ENCODE measurements at places on chromosomes 2 and 18.

- no peak for DNase-seq
Observed at GRCh38 chr2:191215666-191216065, 29.5 kb upstream of the MYO1B start.

DNA sequence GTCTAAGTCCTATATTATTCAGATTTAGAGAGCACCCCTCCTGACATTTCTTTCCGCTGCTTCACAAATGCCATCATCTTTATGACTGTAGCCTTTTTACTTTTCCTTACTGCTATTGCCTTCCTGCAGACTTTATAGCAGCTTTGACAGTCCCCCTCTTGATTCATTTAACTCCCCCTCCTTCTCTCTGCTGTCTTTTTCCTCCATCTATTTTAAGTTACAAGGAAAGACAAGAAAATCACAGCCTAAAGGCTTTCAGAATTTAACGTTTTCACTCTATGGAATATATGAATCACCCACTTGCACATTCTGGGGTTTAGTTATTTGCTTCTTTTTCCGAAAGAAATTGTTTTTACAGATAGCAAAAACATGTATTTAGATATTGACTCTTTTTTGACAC, 183.4 kb upstream of the SETBP1 start:
- DNase-seq = no peak

DNA sequence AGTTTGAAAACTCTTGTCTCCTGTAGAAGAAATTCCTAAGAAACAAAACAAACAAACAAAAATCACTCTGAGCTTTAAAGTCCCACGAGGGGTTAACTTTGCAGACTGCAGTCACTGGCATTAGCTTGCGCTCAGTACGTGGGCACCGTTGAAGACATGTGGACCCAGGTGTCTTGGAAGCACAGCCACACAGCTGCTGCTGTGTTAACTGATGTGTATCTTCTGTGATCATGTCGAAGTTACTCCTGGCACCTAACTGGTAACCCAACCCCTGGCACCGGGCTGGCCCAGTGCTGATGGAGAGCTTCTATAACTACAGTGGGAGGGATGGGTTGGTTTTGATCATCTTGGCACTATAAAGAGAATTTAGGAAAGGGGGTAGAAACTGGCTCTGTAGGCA, 51.6 kb upstream of the FHL2 start:
- no peak for DNase-seq

DNA sequence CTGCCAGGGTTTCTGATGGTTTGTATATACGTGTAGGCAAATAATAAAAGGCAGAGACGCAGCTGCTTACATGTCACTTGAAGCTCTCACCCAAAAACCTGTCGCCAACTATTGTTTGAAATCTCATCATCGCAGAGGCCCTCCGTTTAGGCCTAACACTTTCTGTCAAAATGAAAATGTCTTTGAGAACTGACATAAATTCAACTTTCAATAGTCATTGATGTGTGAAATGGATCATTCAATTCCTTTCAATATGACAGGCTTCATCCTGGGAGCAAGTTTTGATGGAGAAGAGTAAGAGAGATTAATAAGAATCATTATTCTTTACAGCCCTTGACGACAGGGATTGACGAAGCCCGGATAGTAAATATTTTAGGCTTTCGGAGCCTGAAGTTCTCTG, 2.7 kb downstream of the ACTG2 start:
- no peak for DNase-seq

DNA sequence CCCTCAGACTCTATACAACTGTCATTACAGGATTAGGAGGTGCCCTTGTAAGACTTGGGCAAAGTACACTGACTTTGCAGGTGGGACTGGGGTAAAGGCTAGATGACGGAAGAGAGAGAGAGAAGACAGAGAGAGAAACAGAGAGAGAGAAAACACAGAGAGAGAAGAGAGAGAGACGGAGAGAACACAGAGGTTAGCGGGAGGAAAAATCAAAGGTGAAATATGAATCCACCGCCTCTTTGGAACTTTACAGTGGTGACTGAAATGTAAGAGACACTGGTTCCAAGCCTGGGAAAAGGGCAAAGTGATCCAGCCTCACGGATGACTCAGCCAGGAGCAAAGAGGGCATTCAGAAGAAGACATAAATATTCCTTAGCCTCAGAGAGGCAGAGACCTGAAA, 25.1 kb upstream of the CAB39 start:
- DNase-seq = no peak

DNA sequence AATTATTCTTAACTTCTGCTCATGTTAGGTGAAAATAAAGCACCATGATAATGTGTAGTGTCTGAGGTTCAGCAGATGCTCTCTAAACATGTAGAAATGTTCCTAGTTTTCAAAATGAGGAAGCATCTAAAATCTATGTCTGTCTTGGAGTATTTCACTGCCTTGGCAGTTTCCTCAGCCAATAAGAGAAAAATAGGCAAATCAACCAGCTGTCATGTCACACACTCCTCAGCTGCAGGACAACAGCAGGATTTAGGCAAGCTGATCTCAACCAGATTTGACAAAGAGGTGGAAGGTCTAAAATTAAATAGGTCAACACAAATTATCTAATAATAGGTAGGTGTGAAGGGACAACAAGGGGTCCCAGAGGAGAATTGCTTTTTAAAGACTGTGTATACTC, 164.1 kb upstream of the BOD1L2 start:
- DNase-seq = no peak

GRCh38 chr2:10482913-10483312, 34.8 kb upstream of the ODC1 start:
- no peak for DNase-seq

DNA sequence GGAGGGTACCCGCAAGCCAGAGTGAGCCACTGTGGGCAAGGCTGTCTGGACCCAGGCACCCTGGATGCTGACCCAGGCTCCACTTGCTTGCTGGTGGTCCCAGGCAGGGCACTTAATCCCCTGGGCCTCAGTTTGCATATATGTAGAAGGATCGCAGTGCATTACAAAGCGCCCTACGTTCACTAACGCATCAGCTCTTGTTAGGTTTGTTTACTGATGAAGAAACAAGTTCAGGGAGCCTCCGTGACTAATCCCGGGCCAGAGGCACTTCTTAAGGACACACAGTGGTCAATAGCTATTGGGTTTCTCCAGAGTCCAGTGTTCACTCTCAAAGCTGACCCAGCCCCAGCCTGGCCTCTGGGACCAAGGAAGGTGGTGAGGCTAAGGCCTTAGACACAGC, 70.2 kb downstream of the LBH start:
- DNase-seq = no peak

- no peak for DNase-seq
Observed at GRCh38 chr2:176704282-176704858, 435.1 kb downstream of the MTX2 start.

- DNase-seq = peak; percentile 26
Observed at GRCh38 chr18:13464432-13465123, 246.0 kb downstream of the LDLRAD4 start.

GRCh38 chr18:6719910-6720683, 9.4 kb upstream of the ARHGAP28 start:
- no peak for DNase-seq

GRCh38 chr2:3186766-3187165, 190.9 kb downstream of the EIPR1 start:
- DNase-seq = no peak

- no peak for DNase-seq
Observed at GRCh38 chr2:235639428-235639773, 145.6 kb downstream of the AGAP1 start.

DNA sequence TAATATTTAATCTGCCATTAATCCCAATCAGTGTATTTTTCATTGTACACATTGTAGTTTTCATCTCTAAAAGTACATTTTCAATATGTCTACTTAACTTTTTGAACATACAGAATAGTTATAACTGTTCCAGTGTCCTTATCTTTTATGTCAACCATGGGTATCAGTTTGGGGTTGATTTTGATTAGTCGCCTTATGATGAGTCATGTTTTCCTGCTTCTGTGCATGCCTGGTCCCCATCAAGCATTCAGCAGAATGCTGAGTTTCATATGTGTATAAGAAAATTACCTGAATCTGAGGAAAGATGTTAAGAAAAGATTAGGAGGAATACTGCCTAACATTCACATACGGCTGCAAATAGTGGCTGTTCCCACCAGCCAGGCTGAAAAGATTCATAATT, 17.7 kb downstream of the SPDYA start:
- no peak for DNase-seq

DNA sequence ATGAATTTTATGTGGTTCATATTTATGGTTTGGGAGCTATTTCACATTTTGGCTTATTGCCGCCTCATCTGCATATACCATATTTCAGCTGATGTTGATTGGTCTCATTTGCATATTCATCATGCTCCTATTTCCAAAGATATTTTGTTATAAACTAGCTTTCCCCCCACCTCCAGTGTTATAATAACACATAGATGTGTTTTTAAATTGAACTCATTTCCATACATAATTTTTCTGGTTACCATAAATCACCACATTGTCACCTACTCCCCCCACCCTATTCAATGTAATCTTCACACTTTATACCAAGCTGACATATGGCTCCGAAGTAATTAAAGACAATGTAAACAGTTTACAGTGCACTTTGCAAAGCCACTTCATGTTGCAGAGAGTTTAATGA, 101.2 kb downstream of the FSHR start:
- no peak for DNase-seq

DNA sequence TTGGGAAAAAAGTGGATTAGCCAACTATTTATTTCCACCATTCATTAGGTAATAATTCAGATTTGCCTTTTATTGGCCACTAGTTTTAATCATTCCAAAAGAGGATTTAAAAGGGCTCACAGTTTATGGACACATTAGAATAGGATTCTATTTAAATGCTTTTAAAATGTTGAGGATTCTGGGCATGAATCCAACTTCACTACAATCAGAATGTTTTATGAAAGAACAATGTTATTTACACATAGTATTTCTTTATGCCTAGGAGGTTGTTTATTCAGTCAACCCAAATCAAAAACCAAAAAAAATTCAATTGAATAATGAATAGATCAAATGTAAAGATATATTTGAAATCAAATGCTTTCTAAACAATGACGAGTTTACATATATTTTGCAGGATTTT, 232.2 kb downstream of the GULP1 start:
- no peak for DNase-seq

GRCh38 chr2:126843081-126843480, 55.6 kb upstream of the TEX51 start:
- DNase-seq = no peak

GRCh38 chr2:137838255-137839092, 125.8 kb upstream of the HNMT start:
- no peak for DNase-seq

- no peak for DNase-seq
Observed at GRCh38 chr18:76958692-76959341, 136.5 kb downstream of the ZNF236 start.

DNA sequence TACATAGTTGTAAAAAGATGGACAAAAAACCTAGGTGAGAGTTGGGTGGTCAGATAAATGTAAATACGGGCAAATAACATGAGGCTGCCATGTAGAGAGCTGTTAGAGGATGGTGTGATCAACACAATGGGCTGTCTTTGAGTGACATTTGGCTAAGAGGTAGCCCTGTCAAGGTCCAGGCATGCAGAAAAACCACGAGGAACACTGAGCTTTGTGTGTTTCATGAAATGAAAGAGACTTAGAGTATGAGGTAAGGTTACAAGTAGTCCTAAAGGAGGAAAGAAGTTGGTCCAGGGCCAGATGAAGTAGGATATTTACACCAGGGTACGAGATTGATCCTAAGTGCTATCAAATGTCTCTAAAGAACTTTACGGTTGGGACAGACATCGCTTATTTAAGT, 160.9 kb downstream of the RDH14 start:
- no peak for DNase-seq

- no peak for DNase-seq
Observed at GRCh38 chr2:100071335-100072043, 70.9 kb downstream of the AFF3 start.

DNA sequence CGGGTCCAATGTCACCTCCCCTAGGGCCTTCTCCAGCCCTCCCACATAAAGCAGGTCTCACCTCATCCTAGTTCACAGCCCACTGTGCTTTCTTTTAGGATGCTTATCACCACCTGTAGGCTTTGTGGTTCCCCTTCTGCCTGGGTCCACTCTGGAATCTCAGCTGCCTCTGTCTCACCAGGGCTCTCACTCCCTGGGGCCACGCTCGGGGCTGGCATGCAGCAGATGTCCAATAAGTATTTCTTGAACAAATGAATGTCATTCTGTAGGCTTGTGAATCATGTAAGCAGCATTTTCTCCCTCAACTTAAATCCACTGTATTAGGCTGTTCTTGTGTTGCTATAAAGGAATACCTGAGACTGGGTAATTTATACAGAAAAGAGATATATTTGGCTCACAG, 4.3 kb upstream of the SH3BP4 start:
- DNase-seq = no peak

DNA sequence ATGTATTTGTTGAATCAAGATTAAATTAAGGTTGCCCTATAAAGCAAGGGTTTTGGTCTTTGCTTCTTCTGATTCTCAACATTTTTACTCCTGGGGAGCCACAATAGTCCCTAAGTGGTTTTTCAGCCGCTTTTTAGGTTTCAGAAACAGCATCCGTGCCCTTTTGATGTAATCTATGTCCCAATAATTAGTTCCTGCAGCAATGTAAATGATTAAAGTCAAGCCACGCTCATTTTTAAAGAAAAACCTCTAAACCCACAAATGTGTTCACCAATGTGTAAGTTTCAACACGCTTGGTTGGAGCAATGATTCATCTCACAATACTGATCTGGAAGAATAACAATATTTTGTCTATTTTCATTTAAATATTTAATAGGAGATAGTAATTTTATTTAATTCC, 5.6 kb downstream of the ARL4C start:
- DNase-seq = no peak

- no peak for DNase-seq
Observed at GRCh38 chr2:133090358-133090757, 420.4 kb upstream of the LYPD1 start.

DNA sequence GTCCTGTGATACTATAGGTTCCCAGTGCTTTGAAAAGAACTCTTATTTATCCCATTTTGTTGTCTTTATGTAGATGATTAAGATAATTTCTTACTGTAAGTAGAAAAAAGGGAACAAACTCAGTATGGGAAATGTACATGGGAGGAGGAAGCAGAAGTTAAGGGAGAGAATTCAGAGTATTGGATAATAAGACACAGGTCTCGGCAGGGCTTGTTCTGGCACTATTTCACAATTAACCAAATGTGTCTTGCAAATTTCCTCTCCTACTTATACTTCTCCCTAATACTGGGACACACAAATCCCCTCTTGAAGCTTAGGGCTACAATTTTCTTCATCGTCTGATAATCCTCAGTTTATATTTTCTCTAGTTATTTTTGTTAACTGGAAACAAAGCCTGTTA, 744.0 kb downstream of the ADCYAP1 start:
- no peak for DNase-seq

- DNase-seq = no peak
Observed at GRCh38 chr2:233680361-233681045, 1.2 kb upstream of the UGT1A7 start.

DNA sequence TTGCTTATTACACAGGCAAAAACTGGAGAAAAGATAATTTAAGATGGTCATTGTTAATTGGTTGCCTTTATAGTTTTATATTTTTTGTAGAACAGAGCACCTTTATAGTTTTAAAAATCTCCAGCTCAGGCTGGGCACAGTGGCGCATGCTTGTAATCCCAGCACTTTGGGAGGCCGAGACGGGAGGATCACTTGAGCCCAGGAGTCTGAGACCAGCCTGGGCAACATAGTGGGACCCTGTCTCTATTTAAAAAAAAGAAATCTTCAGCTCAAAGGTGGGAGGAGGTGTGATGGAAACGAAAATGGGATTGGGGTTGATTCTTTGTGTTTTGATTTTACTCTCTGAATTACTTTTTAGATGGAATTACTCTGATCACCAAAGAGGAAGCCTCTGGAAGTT, 85.4 kb downstream of the XRCC5 start:
- no peak for DNase-seq

Data from stimulated activated CD8-positive, alpha-beta memory T cell treated with anti-CD3 and anti-CD28 coated beads, Interleukin-15, amount 100 ng/mL, for 1 hour (primary cell).